Activated CD8-positive, alpha-beta memory T cell treated with anti-CD3 and anti-CD28 coated beads for 1 hour (primary cell): ENCODE measurements at places on chromosomes 1 and 21.

GRCh38 chr1:116537898-116538297 is 32.9 kb downstream of the CD58 start:
- no peak for DNase-seq

GRCh38 chr1:195591917-195592672 is 1016.1 kb downstream of the KCNT2 start:
- DNase-seq = no peak

- no peak for DNase-seq
These were observed 56.7 kb downstream of the S1PR1 start for GRCh38 chr1:101293461-101294051.

- DNase-seq = no peak
These were observed 6.5 kb downstream of the TAL1 start for GRCh38 chr1:47225430-47226100.

DNA sequence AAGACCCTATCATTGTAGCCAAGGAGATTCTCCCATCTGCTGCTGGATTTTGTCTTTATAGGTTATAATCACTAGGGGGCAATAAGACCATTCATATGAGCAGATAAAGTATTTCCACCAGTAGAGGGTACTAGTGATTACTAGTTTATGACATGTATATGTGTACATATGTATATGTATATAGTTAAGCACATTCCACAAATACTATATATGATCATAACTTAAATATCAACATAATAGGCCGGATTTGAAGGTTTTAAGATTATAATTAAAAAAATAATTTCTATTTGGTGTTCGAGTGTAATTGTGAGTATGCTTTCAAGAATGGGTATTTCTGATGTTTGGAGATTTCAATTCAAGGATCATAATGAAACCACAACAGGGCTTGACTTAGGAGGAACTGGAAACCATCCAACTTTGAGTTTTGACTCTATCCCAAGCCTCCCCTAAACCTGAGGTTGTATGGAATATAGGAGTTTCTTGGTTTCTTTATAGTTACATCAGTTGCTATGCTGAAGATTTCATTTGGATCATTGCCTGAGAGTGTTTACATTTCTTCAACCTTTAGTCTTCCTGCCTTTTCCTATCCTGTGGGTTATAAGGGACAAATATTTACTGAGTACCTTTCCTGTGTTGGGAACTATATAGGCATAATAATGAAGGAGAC is 16.9 kb downstream of the TCEANC2 start:
- no peak for DNase-seq

DNA sequence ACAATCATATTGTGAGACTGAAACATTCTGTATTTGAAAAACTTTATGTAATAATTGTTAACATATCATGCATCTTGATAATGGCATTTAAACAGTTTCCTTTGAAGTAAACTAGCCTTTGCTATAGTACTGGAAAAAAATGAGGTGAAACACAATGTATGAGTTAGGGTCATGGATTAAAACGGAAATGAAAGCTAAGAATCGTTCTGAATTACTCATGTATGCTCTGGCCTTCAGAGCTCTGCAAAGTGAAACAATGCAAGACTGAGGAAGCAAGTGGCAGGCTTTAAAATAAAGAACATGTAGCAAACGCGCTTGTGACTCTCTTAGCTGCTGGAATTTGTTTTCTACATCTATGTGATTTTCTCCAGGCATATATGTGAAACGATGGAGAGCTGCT is 317.1 kb downstream of the DPYD start:
- no peak for DNase-seq

DNA sequence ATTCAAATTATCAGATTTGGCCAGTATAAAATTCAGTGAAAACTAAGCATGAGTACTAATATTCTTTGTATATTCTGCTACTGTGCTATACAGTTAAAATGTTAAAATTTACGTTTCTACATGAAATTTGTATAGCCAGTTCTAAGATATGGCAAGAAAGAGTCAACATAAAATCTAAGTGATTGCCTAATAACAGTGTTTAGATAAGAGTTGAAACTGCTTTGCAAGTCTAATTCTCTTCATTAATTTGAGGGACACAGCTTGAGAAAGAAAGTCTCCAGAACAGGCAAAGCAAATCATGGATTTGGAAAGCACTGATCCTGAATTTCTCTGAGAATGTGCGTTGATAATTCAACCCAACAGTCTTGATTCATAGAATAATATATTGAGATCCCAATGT is 630.9 kb upstream of the USP24 start:
- no peak for DNase-seq

- DNase-seq = no peak
These were observed 53.2 kb downstream of the HHAT start for GRCh38 chr1:210381934-210382333.

DNA sequence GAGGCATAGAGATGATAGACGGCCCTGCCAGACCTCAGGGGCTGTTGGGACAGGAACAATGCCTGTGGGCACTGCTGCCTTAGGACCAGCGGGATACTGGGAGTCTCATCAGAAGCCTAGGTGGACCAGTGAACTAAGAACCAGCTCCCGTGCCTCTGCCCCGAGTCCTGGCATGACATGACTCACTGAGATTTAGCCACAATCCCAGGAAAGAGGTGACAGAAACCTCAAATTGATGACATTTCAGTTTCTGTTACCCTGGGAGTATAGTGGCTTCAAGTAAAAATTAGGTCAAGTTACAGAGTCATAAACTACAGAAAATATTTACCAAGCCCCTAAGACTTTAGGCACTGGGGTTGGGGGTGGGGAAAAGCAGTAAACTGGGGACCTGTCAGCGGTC is 74.6 kb upstream of the GADD45A start:
- DNase-seq = no peak

DNA sequence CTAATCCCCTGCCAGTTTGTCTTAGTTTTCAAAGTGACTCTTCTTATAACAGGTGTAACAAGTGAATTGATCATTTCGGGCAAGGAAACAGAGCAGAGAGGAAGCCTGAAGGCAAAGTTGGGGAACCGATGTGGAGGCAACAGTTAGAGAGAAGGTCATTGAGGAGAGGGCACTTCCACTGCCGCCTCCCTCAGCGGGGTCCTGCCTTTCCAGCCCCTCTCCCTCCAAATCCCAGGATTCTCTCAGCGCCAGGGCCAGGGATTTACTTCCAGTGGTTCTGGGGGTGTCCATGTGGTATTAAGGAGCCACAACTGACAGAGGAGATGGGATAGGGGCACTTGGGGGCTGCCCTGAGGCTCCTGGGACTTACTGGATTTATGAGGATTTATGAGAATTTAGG is 39.7 kb upstream of the PDE9A start:
- no peak for DNase-seq

- DNase-seq = no peak
These were observed 11.7 kb downstream of the COL18A1 start for GRCh38 chr21:45416620-45417019.

GRCh38 chr1:233240829-233241682 is 54.5 kb downstream of the PCNX2 start:
- no peak for DNase-seq
